ENCODE measurements at places on chromosomes 6 and 20. TPM values are rescaled to one million over a fixed set of nuclear protein-coding genes. Genes with fewer than 3 reads are reported as not detected.

The RPS6KA2 gene
- polyA plus RNA-seq = 4.9 TPM

The BMP5 gene
- polyA plus RNA-seq = not detected

The RSPO3 gene
- not detected for polyA plus RNA-seq

The NRSN1 gene
- not detected for polyA plus RNA-seq

The RPS21 gene
- polyA plus RNA-seq = 1,712 TPM

The IMPG1 gene
- polyA plus RNA-seq = not detected

The DPM1 gene
- 75.1 TPM for polyA plus RNA-seq

The TRAPPC3L gene
- 0.38 TPM for polyA plus RNA-seq

The AK9 gene
- polyA plus RNA-seq = 6.8 TPM

DNA sequence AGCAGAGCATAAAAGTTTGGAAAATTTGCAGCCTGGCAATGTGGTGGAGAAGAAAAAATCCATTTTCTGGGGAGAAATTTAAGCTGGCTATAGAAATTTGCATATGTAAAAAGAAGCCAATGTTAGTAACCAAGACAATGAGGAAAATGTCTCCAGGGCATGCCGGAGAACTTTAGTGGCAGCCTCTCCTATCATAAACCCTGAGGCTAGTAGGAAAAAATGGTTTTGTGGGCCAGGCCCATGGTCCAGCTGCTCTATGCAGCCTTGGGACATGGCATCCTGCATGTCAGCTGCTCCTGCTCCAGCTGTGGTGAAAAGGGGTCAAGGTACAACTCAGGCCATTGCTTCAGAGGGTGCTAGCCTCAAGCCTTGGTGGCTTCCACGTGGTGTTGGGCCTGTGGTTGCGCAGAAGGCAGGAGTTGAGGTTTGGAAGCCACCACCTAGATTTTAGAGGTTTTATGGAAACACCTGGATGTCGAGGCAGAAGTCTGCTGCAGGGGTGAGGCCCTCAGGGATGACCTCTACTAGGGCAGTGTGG lies 101.8 kb upstream of the SYNCRIP start:
- no peaks in the 10 kb centered on the region for H3K4me1 ChIP-seq
- H3K4me3 ChIP-seq = no peak overlapping the region
- no peaks in the 10 kb centered on the region for H3K36me3 ChIP-seq
- no peak for DNase-seq
- peak overlapping the region; percentile 29 for H3K27ac ChIP-seq

GRCh38 chr20:60036746-60037499 lies 78.7 kb downstream of the CDH26 start:
- H3K36me3 ChIP-seq = peaks cover 5% of the 10 kb centered on the region
- peaks cover 21% of the 10 kb centered on the region for H3K27me3 ChIP-seq
- H3K27ac ChIP-seq = no peak overlapping the region
- peak overlapping the region; percentile 27 for H3K4me3 ChIP-seq
- no peaks in the 10 kb centered on the region for H3K4me1 ChIP-seq

DNA sequence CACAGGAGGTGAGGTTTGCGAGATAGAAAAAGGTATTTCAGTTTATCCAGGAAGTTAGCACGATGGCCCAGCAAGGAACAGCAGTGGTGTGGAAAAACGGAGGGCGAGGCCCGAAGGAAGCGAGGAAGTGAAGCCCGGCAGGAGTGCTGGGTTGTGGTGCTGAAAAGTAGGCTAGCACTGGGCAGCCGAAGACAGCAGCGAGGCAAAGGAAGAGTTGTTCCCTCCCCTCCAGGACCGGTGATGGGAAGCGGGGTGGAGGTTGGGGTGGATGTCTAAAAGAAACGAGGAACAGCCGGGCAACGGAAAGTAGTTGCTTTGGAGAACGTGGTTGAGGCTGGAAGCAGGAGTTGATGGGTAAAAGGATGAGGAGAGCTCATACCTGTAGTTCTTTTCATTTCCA lies 1.4 kb downstream of the METTL24 start:
- H3K4me1 ChIP-seq = peaks cover 15% of the 10 kb centered on the region
- H3K4me3 ChIP-seq = peak overlapping the region; percentile 92
- no peaks in the 10 kb centered on the region for H3K36me3 ChIP-seq
- peaks cover 41% of the 10 kb centered on the region for H3K27me3 ChIP-seq
- no peak overlapping the region for H3K27ac ChIP-seq

DNA sequence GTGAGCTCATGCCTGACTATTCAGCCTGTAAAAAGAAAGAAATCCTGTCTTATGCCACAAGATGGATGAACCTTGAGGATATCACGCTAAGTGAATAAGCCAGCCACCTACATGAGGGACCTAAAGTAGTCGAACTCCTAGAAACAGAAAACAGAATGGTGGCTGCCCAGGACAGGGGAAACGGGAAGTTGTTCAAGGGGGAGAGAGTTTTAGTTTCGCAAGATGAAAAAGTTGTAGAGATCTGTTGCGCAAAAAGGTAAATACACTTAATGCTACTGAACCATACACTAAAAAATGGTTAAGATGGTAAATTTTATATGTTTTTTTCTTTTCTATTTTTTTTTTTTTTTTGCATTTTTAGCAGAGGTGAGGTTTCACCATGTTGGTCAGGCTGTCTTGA lies 74.1 kb upstream of the RALY start:
- no peak overlapping the region for H3K27ac ChIP-seq
- no peak overlapping the region for H3K4me3 ChIP-seq
- DNase-seq = no peak
- H3K4me1 ChIP-seq = no peaks in the 10 kb centered on the region
- no peaks in the 10 kb centered on the region for H3K36me3 ChIP-seq
- no peaks in the 10 kb centered on the region for H3K27me3 ChIP-seq

GRCh38 chr6:64988148-64988547 lies 718.9 kb downstream of the EYS start:
- no peaks in the 10 kb centered on the region for H3K27me3 ChIP-seq
- H3K27ac ChIP-seq = no peak overlapping the region
- H3K36me3 ChIP-seq = no peaks in the 10 kb centered on the region

DNA sequence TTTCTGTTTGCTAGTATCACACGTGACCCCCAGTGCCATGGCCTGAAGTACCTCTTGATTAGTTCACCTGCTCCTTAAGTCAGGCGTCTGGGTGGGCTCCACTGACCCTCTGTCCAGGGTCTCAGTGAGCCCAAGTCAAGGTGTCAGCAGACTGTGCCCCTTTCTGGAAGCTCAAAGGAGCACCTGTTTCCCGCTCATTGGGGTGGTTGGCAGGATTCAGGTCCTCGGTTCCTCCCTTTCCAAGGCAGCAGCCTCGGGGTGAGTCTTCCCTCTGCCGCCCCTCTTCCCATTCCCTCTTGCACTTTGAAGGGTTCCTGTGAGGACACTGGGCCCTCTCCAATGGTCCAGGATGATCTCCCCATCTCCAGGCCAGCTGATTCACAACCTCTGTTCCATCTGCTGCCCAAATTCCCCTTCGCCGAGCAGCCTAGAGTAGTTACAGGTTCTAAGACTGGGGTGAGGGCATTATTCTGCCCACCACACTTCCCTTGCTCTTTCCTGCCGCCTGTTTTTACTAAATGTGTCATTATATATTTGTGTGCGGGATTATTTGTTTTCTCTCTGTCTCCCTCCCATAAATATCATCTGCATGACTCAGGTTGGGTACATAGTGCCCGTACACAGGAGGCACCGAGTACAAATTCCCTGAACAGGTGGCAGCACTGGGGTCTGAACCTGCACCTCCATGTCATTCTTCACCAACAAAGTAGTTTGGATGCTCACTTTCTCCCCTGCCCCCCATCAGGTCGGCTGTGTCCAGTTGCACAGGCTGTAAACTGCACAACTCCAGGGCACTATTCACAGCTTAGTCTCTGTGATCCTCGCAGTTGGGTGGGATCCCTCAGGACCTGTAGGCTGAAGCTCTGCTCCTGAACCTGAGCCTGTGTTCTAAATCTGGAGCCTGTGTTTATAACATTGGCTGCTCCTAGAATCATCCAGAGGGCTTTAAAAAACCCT lies 58.5 kb downstream of the RBM38 start:
- H3K27me3 ChIP-seq = no peaks in the 10 kb centered on the region
- DNase-seq = no peak
- H3K4me3 ChIP-seq = peak overlapping the region; percentile 89

GRCh38 chr6:164214066-164214465 lies 799.5 kb downstream of the QKI start:
- H3K4me3 ChIP-seq = no peak overlapping the region
- no peaks in the 10 kb centered on the region for H3K36me3 ChIP-seq
- no peaks in the 10 kb centered on the region for H3K4me1 ChIP-seq
- DNase-seq = no peak
- no peak overlapping the region for H3K27ac ChIP-seq

GRCh38 chr6:28212510-28213212 lies 12.4 kb upstream of the ZSCAN9 start:
- H3K4me1 ChIP-seq = peaks cover 21% of the 10 kb centered on the region
- peaks cover 91% of the 10 kb centered on the region for H3K27me3 ChIP-seq
- peak overlapping the region; percentile 24 for H3K4me3 ChIP-seq
- peaks cover 18% of the 10 kb centered on the region for H3K36me3 ChIP-seq
- DNase-seq = no peak

GRCh38 chr6:166435574-166435973 lies 52.8 kb upstream of the MPC1 start:
- peak overlapping the region; percentile 62 for H3K27ac ChIP-seq
- peaks cover 38% of the 10 kb centered on the region for H3K27me3 ChIP-seq
- no peak overlapping the region for H3K4me3 ChIP-seq
- H3K4me1 ChIP-seq = peaks cover 9% of the 10 kb centered on the region
- DNase-seq = no peak
- peaks cover 11% of the 10 kb centered on the region for H3K36me3 ChIP-seq

DNA sequence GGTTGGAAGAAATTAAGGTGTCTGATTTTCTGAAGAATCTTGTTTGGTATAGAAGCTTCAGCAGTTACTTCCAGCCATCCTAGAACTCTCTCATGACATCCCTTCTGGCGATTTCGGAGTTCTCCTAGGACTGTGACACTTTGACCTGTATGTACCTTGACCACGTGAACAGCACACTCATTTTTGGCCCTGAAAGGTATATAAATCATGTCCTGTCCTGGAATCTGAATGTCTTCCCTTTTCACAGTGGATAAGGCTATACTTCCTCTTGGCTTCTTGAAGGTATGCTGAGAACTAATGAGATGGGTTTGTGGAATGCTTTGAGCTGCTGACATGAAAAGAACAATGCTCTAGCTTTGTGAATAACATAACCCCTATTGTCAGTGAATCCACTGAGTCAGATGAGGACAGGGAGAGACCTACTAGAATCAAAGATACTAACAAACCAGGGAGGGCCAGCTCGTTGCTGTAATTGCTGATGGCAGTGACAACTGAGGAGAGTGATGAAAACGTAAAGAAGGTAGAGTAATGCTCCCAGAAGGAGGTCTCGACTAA lies 6.0 kb upstream of the ZDHHC14 start:
- peaks cover 39% of the 10 kb centered on the region for H3K27me3 ChIP-seq
- no peak overlapping the region for H3K27ac ChIP-seq
- DNase-seq = no peak
- peaks cover 15% of the 10 kb centered on the region for H3K4me1 ChIP-seq
- H3K4me3 ChIP-seq = no peak overlapping the region

- DNase-seq = no peak
- H3K4me1 ChIP-seq = no peaks in the 10 kb centered on the region
- no peak overlapping the region for H3K4me3 ChIP-seq
These were observed 227.7 kb upstream of the TSHZ2 start for GRCh38 chr20:52744441-52744840.

DNA sequence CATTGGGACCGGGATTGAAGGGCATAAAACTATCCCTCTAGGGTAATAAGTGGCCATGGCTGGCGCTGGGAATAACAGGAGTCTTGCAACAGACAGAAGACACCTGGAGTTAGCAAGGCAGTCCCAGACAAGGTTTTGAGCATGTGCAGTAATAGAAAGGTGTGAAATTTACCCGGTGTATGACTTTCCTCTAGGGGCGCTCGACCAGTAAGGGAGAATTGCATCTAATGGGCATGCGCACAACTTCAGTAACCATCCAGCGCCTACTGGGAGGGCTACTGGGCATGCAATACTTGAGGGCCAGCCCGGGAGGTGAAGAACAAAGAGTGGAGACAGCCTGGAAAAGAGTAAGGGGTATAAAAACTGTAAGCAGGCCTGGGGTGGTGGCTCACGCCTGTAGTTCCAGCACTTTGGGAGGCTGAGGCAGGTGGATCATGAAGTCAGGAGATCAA lies 32.7 kb downstream of the SERPINB6 start:
- H3K27me3 ChIP-seq = no peaks in the 10 kb centered on the region
- H3K27ac ChIP-seq = no peak overlapping the region
- no peaks in the 10 kb centered on the region for H3K36me3 ChIP-seq
- H3K4me3 ChIP-seq = no peak overlapping the region

- H3K4me1 ChIP-seq = peaks cover 5% of the 10 kb centered on the region
- DNase-seq = no peak
- no peaks in the 10 kb centered on the region for H3K36me3 ChIP-seq
- peak overlapping the region; percentile 78 for H3K27ac ChIP-seq
- H3K4me3 ChIP-seq = no peak overlapping the region
These were observed 79.6 kb downstream of the ANKRD60 start for GRCh38 chr20:58148891-58149290.

- no peaks in the 10 kb centered on the region for H3K4me1 ChIP-seq
- H3K27ac ChIP-seq = no peak overlapping the region
- H3K36me3 ChIP-seq = no peaks in the 10 kb centered on the region
- H3K4me3 ChIP-seq = no peak overlapping the region
- peaks cover 4% of the 10 kb centered on the region for H3K27me3 ChIP-seq
These were observed 134.9 kb downstream of the SCML4 start for GRCh38 chr6:107689190-107689589.

GRCh38 chr6:44642870-44643522 lies 255.5 kb downstream of the CDC5L start:
- no peak overlapping the region for H3K4me3 ChIP-seq
- H3K27me3 ChIP-seq = no peaks in the 10 kb centered on the region
- H3K4me1 ChIP-seq = no peaks in the 10 kb centered on the region
- H3K36me3 ChIP-seq = no peaks in the 10 kb centered on the region
- no peak for DNase-seq

DNA sequence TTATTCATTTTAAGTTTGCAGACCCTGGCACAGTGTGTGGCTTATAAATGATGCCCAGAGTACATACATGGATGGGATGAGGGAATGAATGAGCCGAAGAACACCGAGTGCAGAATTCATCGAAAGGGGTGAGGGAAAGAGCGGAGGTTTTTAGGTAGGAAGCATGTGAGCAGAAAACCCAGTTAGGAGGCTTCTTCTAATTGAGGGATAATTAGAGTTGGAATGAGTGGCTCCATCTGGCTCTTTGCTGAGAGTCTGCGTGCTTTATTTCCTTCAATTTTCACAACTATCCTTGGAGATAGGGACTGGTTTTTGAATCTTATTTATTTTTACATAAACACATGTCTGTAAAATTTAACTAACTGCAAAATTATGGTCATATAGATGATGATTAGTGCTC lies 150.7 kb downstream of the DOK5 start:
- H3K36me3 ChIP-seq = no peaks in the 10 kb centered on the region
- peaks cover 16% of the 10 kb centered on the region for H3K27me3 ChIP-seq
- H3K4me3 ChIP-seq = no peak overlapping the region
- no peak overlapping the region for H3K27ac ChIP-seq
- no peak for DNase-seq
